GM19239 (cell line): ENCODE measurements at places on chromosomes 16 and 17.

DNA sequence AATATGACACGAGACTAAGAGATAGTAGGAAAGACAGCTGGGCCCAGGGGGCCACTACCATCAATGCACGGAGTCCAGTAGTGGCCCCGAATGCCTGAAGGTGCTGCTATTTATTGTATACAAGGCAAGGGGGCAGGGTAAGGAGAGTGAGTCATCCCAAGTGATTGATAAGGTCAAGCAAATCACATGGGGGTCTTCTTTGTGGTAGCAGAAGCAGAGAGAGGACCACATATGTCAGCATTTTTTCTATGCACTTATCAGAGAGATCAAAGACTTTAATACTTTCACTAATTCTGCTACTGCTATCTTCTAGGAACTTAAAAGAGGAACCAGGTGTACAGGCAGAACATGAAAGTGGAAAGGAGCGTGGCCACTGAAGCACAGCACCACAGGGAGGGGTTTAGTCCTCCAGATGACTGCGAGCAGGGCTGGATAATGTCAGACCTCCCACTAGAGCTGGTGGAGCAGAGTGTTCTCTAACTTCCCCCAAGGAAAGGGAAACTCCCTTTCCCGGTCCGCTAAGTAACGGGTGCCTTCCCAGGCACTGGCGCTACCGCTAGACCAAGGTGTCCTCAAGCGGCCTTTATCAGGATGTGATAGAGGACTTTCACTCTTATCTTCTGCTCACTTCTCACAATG is 26.4 kb upstream of the ARL4D start:
- no peak for DNase-seq

DNA sequence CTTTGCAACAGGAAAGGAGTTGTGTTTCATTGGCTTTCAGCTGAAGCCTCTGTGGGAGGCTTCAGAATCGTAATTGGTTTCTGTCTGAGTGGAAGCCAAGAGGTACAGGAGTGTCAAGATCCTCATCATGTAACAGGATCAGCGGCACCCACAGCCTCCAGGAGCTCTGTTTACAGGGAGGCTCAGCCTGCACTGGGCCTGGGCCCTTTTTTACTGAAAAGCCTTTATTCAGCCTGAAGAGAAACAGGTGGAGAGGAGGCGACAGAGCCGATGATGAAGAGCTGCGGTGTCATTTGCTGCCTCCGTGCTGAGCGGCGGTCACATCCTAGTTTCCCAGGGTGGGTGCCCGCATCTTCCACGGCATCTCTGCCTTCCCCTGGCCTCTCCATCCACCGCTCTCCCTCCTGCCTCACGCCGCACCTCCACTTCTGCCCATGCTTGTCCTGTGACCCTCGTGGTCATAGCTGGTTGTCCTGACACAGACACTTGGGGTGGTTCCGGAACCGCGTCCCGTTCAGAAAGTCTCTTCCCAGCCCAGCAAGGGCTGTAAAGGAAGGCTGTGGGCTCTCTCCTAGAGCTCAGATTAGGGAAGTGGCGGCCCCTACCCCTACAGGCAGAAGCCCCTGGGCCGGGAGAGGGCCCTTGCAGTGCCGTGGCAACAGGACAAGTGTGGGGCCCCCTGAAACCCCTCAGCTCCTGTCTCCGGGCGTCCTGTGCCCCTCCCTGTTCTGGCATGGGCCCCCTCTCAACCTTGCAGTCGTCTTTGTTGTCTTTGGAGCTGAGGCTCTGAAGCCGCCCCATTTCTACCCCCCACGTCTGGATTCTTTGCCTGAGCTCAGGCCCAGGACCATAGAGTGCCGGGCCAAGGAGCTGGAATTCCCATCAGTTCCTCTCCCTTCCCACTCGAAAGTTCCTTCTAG is 53.9 kb upstream of the CHMP6 start:
- no peak for DNase-seq

- no peak for DNase-seq
These were observed 53.7 kb downstream of the AMFR start for GRCh38 chr16:56371660-56371937.

DNA sequence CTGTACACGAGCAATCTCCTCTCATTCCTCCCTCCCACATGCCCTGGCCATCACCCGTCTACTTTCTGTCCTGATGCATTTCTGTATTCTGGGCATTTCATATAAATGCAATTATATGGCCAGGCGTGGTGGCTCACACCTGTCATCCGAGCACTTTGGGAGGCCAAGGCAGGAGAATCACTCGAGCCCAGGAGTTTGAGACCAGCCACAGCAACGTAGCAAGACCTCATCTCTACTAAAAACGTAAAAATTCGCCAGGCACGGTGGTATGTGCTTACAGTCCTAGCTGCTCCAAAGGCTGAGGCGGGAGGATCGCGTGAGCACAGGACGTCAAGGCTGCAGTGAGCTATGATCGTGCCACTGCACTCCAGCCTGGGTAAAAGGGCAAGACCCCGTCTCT is 4.8 kb downstream of the MEAK7 start:
- no peak for DNase-seq

DNA sequence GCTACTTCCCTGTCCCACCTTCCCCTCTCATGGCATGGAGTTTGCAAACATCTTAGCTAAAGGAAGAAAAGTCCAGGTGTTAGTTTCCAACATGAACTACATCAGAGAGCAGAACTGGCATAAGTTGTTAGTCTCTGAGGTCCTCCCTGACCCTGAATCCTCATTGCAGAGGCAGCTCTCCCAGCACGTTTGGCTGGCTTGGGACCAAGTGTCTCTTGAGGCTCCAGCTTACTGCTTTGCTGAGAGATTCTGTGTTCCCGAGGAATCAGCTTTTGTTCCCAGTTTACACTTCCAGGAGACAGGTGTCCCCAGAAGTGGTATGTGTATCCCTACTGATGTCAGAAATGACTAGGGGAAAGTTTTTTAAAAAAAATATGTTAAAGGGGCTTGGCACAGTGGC is 14.7 kb downstream of the DNAH9 start:
- no peak for DNase-seq

GRCh38 chr16:48838349-48838748 is 228.4 kb upstream of the N4BP1 start:
- no peak for DNase-seq
